Karpas-422 (cell line): ENCODE measurements at places on chromosomes 11 and 22.

- no peak for DNase-seq
Observed at GRCh38 chr11:44226945-44227344, 83.0 kb downstream of the ALX4 start.

DNA sequence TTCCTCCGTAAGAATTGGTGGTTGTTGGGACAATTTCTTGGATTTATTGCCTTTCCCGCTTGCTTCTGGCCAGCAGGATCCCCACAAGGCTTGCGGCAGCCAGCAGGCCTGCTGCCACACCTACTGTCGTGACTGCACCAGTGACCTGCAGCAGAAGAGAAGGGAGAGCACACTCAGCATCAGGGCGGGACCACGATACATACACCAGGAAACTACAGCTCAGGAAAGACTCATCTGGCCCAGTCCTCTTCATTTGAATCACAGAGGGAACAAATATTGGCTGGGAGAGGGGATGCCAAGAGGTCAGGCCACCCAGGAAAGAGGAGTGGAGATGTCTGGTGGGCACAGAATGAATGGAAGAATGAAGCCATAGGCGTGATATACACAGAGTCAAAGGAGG lies 10.3 kb downstream of the PLAAT2 start:
- DNase-seq = no peak

DNA sequence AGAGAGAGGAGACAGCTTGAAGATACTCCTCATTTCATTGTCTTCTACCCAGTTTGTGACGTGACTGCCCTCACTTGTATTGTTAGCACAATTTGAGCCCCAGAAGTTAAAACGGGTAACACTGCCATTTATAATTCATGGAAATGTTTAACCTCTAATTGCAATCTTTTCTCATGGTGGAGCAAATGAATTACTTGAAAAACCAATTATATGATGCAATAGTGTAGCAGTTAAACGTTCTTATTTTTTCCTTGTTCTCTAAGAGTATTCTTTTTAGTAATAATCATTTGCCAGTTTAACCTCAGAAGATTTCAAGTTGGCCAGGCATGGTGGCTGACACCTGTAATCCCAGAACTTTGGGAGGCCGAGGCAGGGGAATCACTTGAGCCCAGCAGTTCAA lies 56.6 kb downstream of the CDON start:
- DNase-seq = no peak

GRCh38 chr11:61974766-61975631 lies 7.6 kb upstream of the FTH1 start:
- no peak for DNase-seq

- DNase-seq = no peak
Observed at GRCh38 chr11:114133548-114134329, 74.2 kb downstream of the ZBTB16 start.

GRCh38 chr11:1864231-1864630 lies 11.3 kb downstream of the LSP1 start:
- DNase-seq = no peak

- no peak for DNase-seq
Observed at GRCh38 chr22:43263645-43264514, 76.9 kb upstream of the TTLL12 start.

GRCh38 chr22:35398591-35398973 lies 1.4 kb upstream of the MCM5 start:
- DNase-seq = no peak

DNA sequence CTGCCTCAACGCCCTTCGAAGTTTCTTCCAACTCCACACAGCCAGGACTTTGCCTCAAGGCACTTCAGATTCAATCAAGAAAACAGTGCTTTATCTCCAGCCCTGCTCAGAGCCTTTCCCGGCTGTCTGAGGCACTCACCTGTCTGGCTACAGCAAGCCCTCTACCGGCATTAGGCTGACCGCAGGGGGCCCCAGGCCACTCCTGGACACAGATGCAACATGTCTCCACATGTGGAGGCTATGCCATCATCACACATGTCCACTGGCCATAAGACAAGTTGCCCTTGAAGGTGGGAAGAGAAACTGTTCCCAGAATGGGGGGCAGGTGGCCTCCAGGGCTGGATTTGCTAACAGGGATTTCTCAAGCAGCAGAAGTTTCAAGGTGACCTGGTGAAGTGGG lies 10.0 kb downstream of the SCUBE1 start:
- no peak for DNase-seq

GRCh38 chr11:66420671-66421476 lies at the start of gene NPAS4:
NPAS4 (plus strand) TSS chr11:66421035; CDS start chr11:66421180, 145 bp downstream.
- no peak for DNase-seq

GRCh38 chr11:14764579-14765527 lies 121.2 kb downstream of the PDE3B start:
- no peak for DNase-seq

DNA sequence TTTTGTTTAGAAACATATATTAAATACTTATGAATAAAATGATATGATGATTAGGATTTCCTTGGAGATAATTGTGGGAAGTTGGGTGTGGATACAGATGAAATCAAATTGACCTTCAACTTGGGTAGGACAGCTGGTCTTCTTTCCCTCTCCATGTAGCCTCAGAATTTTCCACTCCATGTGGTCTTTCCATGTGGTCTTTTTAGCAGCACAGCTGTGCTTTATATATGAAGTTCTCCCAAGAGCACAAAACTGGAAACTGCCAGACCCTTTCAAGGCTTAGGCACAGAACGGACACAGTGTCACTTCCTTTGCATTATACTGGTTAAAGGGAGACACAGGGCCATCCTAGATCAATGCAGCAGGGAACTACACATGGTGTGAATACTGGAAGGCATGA lies 28.6 kb downstream of the FAM76B start:
- no peak for DNase-seq

- DNase-seq = no peak
Observed at GRCh38 chr11:107050121-107050520, 31.8 kb upstream of the GUCY1A2 start.

GRCh38 chr11:117710211-117710610 lies 86.8 kb downstream of the DSCAML1 start:
- DNase-seq = no peak

GRCh38 chr22:27295040-27295439 lies 506.5 kb downstream of the MN1 start:
- DNase-seq = no peak

DNA sequence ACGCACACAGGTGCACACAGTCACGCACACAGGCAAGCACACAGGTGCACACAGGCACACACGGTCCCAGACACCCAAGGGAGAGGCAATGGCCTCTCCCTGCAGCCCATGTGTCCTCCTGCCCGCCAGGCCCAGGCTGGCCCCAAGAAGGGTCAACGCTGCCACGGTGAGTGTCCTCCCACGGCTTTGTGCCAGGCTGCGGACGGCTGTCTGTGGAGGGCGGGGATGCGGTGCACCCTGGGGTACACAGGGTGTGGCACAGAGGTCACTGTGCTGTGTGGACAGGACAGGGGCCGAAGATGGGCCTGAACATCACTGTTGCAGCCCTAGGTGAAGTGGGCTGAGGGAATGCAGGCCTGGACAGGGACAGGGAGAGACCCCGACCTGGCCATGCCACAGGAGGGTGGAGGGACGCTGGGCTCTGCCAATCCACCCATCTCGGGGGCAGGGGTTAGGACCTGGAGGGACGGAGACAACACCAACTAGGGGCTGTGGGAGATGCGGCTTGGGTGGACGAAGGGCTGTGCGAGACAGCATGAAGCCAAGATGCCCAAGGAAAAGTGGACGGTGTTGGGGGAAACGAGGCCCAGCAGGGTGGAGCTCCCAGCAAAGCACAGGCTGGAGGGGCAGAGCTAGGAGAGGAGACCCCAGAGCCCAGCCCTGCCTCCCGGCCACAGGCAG lies 523.8 kb downstream of the BRD1 start:
- no peak for DNase-seq

DNA sequence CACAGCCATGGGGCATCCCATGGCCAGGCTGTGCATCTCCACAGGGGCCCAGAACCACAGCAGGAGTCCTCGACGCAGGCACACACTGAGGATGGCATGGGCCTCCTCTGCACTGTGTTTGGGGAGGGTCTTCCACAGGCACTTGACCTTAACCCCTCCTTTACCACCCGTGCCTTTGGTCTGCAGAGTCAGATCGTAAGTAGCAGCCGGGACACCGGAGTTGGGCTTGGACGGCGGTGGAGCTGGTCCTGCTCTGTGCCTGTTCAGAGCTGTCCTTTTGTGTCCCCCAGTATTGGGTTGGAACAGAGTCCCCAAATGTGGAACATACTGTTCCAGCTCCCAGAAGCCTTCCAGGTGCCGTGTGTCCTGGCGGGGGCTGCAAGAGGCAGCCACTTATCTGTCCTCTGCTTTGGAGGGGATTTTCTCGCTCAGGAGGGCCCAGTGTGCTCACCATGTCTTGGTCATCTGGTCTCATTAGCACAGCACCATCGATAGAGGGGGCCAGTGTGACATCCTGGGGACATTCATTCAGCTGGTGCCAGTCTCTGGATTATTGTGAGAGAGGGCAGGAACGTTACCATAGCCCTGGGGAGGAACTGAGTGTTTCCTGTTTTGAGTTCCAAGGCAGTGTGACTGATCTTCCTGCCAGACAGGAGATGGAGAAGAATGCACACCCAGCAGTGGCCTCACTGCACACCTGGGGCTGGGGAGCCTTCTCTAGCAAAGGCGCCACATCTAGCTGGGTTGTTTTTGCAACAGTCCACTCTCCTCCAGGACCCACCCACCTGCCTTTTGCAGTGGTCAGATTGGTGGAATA lies 12.4 kb downstream of the CRELD2 start:
- peak; percentile 78 for DNase-seq

DNA sequence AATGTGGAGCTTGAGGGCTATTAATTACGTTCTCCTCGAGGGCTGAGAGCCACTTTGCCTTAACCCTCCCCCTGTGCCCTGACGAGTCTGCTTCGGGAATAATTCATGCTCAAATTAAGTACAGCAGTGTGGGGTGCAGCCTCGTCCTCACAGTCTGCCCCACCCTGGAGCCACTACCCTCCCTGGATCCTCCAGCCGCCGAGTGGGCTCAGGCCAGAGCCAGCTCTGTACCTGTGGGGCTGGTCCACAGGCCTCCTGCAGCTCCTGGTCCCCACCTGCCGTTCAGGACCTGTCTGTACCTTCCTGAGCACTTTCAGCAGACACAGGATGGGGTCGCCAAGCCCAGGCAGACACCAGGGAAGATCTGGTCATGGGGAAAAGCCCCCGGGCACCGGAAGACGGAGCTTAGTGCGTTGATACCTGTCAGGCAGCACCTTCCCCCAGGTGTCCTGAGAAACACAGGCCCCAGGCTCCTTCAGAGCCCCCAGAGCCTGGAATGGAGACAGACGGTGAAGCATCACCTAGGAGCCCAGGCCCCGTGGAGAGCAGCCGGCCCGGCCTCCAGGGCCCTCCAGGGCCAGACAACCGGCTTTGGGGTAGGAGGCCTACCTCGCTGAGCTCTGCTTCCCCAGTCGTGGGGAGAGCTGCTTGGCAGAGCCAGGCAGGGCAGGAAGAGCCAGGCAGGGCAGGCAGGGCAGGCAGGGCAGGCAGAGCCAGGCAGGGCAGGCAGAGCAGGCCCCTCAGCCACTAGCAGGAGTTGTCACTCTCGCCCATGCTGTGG lies 9.7 kb downstream of the TSPAN32 start:
- DNase-seq = no peak

GRCh38 chr11:123547180-123547579 lies 107.2 kb downstream of the SCN3B start:
- peak; percentile 62 for DNase-seq

DNA sequence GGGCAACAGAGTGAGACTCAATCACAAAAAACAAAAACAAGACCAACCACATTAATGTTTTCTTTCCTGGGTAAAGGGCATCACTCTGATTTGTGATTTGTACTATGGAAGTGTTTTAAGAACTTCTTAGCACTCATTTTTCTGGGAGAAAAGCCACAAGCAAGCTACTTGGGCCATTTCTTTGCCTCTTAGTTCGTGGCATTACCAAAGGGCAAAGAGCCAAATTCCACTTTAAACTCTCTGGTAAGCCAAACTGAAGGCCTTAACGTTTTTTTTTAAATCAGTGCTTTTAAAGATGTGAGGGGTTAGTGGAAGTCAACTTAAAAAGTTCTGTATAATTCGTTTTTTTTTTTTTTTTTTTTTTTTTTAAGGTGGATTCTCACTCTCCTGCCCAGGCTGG lies 36.9 kb downstream of the CAT start:
- no peak for DNase-seq

GRCh38 chr11:3231550-3231850 lies 717 bp downstream of the MRGPRE start:
- DNase-seq = no peak

- DNase-seq = no peak
Observed at GRCh38 chr22:48371391-48371790, 1456.3 kb downstream of the BRD1 start.

DNA sequence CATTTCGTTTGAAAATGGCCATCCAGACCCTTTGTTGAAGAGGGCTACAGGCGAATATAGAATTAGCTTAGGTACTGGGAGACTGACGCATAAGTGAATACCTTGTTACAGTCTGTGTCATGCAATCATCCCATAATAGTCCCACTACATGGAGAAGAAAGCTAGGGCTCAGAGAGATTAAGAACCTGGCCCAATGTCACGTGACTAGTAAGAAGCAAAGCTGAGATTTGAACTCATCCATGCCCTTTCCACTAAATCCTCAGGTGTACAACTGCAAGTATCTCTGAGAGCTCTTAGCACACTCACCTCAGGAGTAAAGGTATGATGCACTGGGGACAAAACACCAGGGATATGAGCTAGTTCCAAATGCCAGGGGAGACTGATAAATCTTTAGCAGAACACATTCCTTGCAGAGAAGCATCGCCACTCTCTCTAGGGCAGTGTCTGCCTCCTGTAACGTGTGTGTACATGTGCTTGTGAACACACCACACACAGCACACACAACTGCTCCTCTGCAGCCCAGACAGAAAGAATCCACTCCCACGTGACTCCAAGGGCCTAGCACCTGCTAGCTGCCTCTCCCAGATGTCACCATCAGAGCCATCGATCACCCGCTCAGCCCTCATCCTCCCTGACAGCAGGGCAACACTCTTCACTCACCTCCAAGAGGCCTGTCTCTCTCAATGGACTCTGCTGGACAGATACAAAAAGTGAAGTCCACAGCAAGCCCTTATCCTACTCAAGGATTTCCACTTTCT lies 402.8 kb downstream of the NXPE2 start:
- DNase-seq = no peak

GRCh38 chr22:45208993-45209838 lies 31.5 kb downstream of the KIAA0930 start:
- peak; percentile 76 for DNase-seq

GRCh38 chr11:18233912-18234311 lies 2.7 kb downstream of the SAA4 start:
- DNase-seq = no peak

GRCh38 chr11:3170044-3170755 lies 5.1 kb upstream of the OSBPL5 start:
- DNase-seq = no peak

GRCh38 chr11:3817181-3817800 lies 8.9 kb downstream of the PGAP2 start:
- DNase-seq = no peak

- no peak for DNase-seq
Observed at GRCh38 chr11:120462825-120463224, 48.7 kb upstream of the GRIK4 start.
